Muscle of arm (tissue), 14 donors: ENCODE measurements at places on chromosomes 13 and 19. TPM values are rescaled to one million over a fixed set of nuclear protein-coding genes. Genes with fewer than 3 reads are reported as not detected.

- DNase-seq: no peak
Observed at GRCh38 chr19:44740351-44740824, 8.1 kb upstream of the BCL3 start.

DNA sequence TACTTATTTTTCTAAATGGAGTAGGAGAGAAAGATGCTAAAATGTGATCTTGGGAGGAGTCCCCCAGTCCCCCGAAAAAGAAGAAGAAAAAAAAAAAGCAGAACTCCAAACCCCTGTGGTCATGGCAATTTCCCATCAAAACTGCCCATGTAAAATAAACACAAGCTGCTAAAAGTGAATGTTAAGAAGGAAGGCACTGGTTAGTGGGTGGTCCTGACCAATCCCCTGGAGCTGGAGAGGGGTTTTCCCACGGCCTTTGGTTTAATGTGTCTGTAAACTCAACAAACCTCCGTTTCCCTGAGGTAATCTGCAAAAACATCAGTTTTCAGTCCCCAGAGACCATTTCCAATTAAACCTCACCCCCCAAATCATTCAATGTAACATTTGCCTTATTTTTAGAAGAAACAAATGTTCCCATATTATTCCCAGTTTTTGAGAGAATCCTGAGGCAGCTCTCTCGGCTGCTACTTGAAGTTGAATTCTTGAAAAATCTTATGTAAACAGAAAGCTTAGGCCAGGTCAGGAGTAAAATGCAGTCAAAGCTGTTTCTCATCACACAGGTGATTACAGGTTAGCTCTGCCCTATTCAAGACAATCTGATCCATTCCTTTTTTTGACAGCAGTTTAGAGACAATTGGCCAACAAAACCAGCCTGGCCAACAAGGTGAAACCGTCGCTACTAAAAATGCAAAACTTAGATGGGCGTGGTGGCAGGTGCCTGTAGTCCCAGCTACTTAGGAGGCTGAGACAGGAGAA is 17.0 kb downstream of the RAB3D start:
- no peak for DNase-seq

- peak; percentile 7 for DNase-seq
Observed at GRCh38 chr13:44540761-44541434, 35.2 kb downstream of the TSC22D1 start.

- no peak for DNase-seq
Observed at GRCh38 chr13:65642996-65643395, 1587.1 kb downstream of the PCDH9 start.

DNA sequence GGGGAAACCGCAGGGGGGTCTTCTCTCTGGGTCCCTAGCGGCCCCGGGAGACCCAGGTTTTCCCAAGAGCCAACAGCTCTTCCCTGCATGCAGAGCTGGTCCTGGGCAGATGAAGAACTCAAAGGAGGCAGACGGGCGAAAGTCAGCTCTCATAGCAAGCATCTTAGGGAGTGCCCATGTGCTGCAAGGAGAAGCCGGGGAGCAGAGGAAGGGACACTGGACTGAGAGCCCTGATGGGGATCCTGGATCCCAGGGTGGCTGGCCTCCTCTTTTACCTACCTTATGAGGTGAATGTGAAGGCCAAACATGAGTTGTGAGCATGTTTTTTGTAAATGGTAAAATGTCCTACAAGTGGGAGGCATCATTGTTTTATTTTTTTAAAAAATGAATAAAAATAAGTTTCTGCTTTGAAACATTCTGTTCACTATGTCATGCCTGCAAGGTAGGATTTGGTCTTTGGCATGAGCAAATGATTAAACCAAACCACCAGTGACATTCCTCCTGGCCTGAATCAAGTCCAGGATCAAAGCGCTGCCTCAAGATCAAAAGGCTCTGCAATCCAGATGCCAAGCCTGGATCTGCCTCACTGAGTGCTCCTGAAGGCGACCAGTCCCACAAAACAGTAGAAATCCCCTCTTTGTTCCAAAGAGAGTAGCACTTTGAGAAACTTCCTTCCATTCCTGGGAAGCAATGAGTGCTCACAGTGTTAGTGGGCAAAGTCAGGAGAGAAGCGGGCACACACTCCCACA is 92.2 kb upstream of the SERP2 start:
- DNase-seq: no peak

- DNase-seq: no peak
Observed at GRCh38 chr13:110610955-110611595, 4.3 kb upstream of the NAXD start.

DNA sequence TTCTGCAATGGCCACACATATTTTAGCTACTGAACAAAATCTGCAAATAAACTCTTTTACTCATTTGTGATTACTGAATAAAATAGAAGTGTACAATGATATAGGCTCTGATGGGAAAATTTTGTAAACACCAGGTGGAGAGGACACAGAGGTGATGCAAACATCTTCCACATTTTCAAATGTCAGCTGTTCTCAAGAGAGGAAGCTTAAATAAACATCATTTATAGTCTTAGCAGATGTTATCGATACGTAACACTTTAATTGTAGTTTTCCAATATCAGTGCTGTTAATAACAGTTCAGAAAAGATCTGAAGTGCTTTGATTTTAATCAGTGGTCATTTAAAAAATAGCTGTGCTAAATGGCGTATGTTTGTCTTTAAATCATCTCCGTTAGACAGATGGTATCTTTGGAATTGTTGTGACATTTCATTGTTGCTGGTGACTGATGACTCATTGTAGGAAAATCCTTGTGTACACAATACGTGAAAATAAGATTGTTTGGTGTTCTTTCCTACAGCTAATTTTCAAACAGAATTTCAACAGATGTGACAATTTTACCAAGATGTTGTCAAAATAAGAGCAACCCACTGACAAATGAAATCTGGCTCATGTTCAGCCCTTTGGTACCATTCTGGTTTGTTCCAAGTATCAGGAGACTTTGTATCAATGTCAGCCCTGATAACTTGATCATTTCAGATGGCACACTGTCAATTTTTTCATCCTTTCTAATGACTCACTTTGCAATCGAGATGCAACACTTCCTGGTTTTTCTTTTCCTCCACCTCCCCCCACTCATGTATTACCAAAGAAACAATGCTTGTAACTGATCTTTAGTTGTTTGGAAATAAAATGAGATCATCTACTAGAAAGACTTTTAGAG is 516.0 kb downstream of the DCT start:
- DNase-seq: no peak

DNA sequence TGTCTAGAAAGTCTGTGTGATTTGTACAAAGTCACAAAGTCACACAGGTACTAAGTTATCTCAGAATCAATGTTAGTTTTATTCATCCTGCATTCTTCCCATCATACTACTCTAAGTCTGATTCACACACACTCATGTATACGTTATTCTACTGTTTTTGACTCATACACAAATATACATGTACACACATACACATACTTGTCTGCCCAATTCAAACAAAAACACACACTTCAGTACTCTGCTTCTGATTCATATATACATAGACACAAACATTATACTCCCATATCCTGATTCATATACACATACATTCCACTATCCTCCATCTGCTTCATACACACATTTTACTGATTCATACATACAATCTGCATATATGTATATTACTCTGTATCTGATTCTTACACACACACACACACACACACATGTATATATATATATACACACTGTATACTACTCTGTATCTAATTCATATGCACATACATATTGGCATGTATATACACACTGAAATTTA is 69.3 kb downstream of the KLF12 start:
- no peak for DNase-seq

LGALS4 gene
- polyA plus RNA-seq: 0.68 TPM

VSTM1 gene
- not detected for polyA plus RNA-seq

- DNase-seq: no peak
Observed at GRCh38 chr19:8515317-8515716, 1.4 kb upstream of the ZNF414 start.

DNA sequence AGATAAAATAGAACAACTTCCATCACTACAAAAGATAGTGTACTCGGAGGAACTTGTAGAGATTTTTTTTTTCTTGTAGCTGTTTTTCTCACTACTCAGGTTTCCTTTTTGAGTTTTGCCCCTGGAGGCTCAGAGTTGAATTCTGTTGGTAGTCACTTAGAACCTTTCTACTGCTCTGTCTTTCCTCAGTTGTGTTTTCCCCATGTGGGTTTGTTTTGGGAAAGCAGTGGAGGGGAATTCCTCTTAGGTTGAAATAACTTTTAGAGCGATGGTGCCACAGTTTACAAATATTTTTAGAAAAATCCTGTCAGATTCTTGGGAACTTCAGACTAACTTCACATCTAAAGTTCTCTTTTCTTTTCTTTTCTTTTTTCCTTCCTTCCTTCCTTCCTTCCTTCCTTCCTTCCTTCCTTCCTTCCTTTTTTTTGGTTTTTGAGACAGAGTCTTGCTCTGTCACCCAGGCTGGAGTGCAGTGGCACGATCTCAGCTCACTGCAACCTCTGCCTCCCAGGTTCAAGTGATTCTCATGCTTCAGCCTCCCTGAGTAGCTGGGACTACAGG is 65.8 kb downstream of the LRCH1 start:
- DNase-seq: no peak

- DNase-seq: no peak
Observed at GRCh38 chr13:101986316-101986715, 415.5 kb downstream of the FGF14 start.

GRCh38 chr19:29967623-29968022 is 25.6 kb downstream of the URI1 start:
- no peak for DNase-seq

N4BP2L1 gene
- 16.6 TPM for polyA plus RNA-seq

CBLC gene
- 0.11 TPM for polyA plus RNA-seq

DNA sequence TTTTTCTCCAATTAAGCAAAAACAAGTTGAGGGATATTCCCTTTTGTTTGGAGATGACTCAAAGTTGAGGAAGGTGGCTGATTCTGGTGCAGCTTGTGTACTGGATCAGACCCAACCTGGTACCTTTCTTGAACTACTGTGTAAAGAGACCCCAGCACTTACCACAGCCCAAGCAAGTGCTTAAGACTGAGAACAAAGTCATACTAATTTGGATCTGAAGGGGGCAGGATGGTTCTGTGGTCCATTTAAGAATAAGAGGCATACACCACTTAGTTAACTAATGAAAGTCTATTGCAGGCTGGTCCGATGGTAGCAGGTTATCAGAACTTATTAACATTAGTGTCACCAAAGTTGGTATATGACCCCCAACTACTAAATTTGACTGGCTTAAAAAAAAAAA is 6.3 kb downstream of the THSD1 start:
- DNase-seq: no peak
